Amniotic epithelial cell (primary cell): ENCODE measurements at places on chromosomes 3 and 15.

DNA sequence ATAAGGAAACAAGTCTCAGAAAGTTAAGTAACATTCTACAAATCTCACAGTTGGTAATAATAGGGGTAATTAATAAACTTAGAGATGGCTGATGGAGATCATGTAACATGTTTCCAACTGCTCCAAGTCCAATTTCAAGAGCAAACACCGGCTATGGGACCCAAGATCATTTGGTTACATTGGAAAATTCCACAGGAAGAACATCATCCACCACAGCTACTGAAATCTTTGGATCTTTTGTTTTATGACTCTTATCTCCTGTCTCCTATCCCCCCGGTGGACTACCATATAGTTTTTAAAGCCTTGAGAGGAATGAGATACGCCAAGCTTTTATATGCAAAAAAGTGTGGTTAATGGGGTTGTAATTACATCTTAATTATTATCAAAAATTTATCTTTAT, 216.1 kb downstream of the WNT5A start:
- peak; percentile 20 for DNase-seq

GRCh38 chr3:18466136-18466535, 41.0 kb upstream of the SATB1 start:
- DNase-seq, result no peak

GRCh38 chr3:195543500-195544229, 540 bp upstream of the PPP1R2 start:
- DNase-seq, result no peak

DNA sequence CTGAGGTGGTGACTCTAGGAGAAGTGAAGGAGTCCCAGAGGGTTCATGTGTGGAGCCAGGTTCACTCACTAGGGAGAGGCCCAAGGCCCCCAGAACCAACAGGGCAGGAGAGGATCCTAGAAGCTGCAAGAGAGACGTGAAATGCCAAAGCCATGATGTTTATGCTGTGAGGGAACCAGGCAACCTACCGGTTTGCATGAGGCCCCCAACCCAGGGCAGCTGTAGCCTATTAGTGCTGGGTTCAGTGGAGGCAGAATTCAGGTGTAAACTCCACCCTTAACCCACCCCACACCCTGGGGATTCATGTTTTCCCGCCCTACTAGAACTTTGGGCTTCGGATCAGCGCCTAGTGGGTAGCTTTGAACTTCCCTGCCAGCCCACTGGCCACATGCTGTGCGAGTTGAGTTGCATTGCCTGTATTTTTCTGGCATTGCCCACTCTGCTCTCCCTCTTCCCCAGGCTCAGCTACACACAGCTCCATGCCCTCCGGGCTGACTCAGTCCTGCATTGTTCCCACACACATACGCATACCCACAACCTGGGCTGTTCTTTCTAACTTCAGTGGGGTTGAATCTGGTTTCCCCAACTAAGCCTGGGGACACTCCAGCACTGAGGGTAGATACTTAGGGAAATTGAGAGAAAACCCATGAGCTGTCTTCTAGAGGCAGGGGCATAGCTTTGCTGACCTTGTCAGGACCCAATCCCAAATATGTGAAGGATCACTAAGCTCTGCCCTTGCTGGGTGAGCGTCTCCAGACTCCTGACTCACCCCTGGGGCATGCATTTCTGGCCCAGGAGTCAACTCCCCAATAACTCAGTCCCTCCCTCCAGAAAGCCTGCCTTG, 2.0 kb upstream of the ZBTB47 start:
- DNase-seq, result peak; percentile 78

GRCh38 chr3:177426106-177426877, 229.0 kb upstream of the TBL1XR1 start:
- DNase-seq, result no peak

DNA sequence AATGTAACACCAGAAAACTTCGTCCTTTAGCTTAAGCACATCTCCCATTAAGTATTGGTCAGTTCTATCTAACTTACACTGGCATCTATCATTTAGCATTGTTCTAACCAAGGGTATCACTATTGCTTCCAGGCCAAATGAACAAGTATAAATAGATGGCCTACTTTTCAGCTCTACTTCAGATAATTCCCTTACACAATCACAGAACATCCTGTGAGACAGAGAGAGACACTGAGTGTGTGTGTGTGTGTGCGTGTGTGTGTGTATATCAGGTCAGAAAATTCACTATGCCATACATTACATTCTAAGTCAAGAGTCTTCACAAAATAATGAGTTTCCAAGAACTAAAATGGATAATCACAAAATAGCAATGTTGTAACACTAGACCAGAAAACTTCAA, 39.1 kb downstream of the SCAPER start:
- peak; percentile 75 for DNase-seq
